COLO829 (cell line): ENCODE measurements at places on chromosomes 5 and 9.

DNA sequence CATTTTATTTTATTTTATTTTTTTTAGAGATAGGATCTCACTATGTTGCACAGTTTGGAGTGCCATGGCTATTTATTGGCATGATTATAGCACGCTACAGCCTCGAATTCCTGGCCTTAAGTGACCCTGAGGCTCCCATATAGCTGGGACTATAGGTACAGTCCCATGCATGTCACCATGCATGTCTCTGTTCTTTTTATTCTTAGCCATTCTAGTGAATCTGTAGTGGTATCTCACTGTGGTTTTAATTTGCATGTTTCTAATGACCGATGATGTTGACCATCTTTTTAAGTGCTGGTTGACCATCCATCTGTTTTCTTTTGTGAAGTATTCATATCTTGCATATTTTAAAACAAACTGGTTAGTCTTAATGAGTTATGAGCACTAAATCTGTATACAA lies 76.1 kb downstream of the SLC44A1 start:
- no peak for DNase-seq

- DNase-seq, result no peak
Observed at GRCh38 chr5:177431317-177432142, 5.1 kb downstream of the GRK6 start.

- peak; percentile 78 for DNase-seq
Observed at GRCh38 chr5:169956756-169957155, 23.5 kb downstream of the INSYN2B start.

DNA sequence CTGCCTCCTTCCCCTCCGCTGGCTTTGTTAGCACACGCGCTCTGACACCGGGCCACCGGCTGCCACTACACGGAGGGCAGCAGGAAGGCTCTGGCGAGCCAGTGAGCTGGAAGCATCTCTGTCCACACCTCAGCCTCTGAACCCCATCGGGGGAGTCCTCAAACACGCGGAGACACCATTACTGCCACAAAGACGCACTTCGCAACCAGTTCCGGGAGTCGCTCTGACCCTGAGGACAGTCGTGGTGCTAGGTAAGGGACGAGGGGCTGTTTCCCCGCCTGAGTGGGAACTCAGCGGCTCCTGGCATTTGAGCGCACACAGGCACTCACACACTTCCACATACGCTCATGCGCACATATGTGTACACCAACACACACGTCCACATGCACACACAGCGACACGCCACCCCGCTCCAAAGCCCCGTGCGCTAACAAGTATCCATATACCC lies 160.0 kb downstream of the C9orf152 start:
- no peak for DNase-seq

DNA sequence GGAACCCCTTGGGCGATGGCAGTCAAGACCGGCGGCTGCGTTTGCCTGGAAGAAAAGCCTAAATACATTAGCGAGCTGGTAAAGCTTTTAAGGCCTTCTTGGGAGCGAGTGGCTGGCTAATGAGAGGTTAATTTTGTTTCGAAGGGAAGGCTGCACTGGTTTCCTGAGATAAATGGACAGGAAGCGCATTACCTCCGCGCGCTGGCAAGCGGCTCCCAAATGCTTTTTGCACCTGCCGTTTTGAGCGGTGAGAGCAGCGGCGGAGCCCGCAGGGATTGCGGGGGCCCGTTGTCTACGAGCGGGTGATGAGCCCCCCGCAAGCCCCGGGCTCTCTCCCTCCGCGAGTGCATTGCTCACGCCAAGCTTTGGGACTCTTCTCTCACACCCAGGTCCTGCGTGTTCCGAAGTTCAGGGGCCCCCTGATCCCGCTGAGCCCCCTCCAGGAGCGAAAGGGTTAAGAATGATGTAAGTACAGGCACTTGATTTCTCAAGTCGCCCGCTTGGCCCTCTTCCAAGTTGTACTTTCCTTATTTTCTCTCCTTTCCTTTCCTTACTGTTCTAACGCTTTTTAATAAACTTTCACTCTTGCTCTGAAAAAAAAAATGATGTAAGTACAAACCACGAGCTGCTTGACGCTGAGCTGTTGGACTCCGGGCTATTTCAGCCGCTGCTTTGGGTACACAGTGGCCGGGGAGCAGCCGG lies 3.1 kb upstream of the RGMB start:
- DNase-seq, result no peak

GRCh38 chr9:111190347-111190746 lies 139.7 kb downstream of the OR2K2 start:
- no peak for DNase-seq

DNA sequence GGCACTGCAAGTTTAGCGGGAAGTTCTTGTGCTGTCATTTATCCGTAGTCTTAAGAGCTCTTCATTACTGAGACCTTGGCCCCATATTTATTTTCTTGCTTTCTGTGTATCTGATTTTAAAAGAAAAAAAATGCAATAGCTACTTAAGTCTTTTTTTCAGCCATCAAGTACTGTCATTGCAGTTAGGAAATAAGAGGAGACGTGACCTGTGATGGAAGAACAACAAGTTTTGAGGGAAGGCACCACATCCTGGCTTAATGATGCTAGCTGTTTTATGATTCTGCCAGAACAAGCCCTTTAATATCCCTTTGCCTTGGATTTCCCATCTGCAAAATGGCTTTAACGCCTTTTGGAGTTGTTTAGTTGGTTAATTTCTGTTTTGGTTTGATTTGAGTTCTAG lies 3.8 kb downstream of the RGMB start:
- no peak for DNase-seq

DNA sequence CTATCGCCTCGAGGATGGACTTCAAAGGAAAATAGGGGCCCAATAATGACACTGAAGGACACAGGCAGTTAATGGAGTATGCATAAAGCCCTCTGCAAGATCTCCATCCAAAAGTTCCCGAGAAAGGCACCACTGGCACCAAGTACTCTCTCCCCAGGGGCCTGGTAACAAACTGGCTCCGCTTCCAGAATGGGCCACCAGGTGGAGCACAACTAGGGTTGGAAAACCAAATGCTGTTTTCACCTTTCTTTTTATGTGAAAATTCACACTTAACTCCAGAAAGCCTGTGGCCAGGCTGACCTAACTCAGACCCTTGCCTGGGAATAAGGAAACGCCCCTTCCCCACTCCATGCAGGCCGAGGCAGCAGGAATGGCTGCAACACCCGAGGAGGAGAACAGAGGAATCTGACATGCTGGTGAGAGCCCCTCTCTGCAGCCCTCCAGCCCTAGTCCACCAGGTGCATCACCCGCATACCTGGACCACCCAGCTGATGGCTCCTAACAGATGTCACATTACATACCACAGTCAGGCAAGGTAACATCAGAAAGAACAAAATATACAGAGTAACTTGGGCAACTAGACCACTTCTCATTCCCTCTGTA lies 42.8 kb downstream of the CAMSAP1 start:
- peak; percentile 75 for DNase-seq

DNA sequence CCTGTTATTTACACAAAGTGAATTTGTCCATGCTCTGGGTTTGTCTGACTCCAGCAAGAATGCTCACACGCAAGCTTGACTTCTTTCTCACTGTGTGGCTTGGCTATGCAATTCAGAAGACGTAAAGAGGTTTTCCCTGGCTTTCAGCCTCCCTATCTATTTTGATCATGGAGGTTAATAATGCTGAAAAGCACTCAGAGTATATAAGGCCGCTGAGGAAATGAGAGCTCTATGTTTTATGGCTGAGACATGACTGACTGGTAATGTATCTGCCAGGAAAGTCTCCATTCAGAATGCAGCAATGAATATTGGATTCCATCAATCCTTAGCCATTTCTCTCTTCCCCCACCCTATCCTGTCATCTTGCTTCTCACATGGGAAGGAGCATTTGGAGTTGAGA lies 417.3 kb downstream of the DMAC1 start:
- no peak for DNase-seq

- DNase-seq, result no peak
Observed at GRCh38 chr9:133117271-133118178, 3.5 kb downstream of the RALGDS start.

DNA sequence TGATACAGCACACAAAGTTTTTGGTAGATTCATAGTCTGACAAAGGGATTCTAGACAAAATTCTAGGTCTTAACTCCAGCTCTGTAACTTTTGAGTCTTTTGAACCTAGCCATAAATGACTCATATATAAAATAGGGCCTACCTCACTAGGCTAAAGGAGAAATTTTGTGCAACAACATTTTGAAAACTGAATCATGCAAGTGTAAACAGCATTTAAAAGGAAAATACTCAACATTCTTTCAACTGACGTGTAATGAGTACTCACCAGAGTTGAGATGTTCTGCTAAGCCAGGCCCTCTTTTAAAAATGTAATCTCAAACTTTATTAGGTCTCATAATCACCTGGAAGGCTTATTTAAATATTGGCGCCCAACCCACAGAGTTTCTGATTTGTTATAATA lies 113.2 kb downstream of the STK32A start:
- no peak for DNase-seq

DNA sequence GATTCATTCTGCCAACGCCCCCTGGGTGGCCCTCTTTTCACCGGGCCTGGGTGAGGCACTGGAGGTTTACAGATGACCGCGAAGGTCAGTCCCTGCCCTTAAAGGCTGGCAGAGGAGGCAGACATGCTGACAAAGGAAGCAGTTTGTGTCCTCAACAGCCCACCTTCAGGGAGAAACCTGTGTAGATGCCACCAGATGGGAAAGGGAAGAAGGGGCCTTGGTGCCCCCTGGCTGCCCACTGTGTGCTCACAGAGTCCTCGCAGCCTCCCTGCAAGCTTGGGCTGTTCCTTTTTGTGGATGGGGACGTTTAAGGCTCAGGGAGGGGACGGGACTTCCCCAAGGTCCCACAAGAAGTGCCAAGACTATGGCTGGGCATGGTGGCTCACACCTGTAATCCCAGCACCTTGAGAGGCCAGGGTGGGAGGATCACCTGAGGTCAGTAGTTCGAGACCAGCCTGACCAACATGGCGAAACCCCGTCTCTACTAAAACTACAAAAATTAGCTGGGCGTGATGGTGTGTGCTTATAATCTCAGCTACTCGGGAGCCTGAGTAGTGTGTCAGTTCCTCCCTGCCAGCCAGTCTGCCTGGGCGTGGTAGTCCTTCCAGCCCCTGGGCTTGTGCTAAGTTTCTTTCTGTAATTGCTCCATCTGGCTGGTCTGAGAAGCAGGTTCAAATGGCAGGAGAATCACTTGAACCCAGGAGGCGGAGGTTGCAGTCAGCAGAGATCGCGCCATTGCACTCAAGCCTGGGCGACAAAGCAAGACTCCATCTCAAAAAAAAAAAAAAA lies 36.2 kb downstream of the NEK6 start:
- DNase-seq, result no peak

- no peak for DNase-seq
Observed at GRCh38 chr9:8282535-8282934, 483.0 kb upstream of the DMAC1 start.

DNA sequence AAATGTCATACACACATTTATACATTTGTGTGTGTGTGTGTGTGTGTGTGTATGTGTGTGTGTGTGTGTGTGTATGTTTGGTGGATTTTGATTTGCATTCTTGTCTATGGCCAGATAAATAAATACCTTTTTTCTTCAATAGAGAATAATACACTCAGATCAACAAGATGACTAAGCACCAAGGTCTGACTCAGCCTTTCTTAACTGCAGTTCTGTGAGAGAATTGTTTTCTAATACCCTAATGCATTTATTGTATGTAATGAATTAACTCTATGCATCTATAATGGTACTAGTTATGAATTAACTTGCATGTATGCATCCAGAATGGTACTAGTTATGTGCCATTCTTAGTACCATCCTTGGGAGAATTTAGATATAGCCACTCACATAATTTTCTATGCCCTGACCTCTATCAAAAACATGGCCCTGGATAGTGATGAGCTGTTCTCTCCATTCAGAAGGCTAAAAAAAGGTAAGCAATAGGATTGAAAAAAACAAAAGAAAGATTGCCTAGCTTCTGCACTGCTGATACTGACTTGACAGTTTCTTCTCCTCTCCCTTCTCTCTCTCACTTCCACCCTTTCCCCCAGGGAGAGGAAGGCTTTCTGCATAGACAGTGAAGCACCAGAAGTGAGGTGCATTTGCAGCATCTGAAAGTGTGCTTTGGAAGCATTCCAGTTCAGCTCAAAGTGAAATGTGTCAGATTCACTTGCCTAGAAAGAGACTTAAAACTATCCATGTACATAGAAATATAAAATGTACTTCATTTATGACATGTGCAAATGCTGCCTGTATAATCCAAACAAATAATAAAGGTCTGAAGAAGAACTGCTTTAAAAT lies 55.1 kb upstream of the CCDC112 start:
- DNase-seq, result peak; percentile 13

GRCh38 chr5:173327084-173327947 lies 898 bp downstream of the STC2 start:
- DNase-seq, result no peak

DNA sequence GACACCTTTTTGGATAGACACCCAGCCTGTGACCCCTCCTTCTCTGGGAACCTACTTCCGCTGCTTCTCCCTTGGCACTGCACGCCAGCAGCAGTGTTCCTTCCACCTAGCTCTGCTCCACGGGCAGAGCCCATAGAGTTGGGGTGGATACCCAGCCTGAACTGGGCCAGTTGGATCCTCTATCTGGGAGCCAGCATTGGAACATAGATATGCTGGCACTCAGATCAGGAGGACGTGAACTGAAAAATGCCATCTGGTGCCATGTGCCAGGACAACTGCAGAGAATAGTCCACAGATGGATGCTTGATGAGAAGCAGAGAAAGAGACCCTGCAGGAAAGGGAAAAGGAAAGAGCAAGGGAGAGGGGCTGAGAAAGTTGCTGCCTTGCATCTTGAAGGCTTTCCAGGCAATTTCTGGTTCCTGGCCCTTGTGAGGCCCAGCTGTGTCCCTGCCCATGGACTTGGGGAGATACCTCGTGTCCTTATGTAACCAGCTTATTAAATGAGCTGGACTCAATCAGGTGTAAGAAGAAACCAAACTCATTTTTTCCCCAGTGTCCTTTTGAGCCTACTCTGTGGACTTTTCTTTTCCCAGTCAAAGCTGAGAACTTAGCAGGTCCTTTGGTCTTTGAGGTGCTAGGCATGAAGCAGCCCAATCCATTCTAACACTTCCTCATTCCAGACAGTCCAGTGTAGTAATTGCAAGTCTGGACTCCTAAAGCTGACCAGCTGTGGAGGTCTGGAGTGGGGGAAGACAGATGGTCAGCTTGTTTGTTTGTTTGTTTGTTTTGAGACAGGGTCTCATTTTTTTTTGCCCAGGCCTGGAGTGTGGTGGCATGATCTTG lies 39.1 kb downstream of the ANGPTL2 start:
- DNase-seq, result no peak

DNA sequence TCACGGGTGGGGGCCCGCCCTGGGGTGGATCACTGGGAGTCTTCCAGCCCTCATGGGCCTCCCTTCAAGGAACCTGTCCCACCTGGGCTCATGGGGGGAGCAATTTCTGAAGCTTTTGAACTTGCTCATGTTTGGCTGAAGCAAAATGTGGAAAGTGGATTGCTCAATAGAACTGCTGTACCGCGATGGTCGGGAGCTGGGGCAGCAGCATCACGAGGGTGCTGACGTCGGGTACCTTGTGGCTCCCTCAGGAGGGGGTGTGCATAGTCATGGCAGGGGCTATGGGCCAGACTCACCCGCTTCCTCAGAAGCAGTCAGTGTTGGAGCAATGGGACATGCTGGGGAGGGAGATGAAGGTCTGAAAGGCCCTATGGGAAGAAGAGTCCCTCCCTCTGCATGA lies 57.9 kb downstream of the PRRT1B start:
- DNase-seq, result no peak

- DNase-seq, result no peak
Observed at GRCh38 chr9:38066914-38067858, 1.8 kb downstream of the SHB start.

- no peak for DNase-seq
Observed at GRCh38 chr9:35415402-35416097, 74.4 kb upstream of the RUSC2 start.

GRCh38 chr9:33800886-33801285 lies 5.5 kb downstream of the PRSS3 start:
- DNase-seq, result no peak
